ENCODE measurements at places on chromosomes 5 and 9.

DNA sequence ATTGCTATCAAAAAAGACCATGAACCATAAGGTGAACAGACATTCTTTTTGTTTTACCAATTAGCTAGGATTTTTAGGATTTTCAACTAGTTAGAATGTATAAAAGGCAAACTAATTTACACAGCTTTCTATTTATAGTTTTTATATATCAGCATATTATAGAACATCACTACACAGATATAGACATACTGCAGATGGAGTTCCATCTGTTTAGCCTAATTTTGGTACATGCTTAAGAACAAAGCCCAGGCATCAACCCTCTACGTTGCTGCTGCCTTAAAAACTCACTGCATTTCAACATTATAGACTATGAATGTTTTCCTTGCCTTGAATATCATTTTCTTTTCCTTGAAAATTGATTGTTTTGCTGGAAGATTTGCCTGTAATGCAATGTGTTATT, 2227.5 kb upstream of the C9orf72 start:
- no peak for DNase-seq

GRCh38 chr5:174371600-174372094, 326.1 kb downstream of the NSG2 start:
- DNase-seq = no peak

DNA sequence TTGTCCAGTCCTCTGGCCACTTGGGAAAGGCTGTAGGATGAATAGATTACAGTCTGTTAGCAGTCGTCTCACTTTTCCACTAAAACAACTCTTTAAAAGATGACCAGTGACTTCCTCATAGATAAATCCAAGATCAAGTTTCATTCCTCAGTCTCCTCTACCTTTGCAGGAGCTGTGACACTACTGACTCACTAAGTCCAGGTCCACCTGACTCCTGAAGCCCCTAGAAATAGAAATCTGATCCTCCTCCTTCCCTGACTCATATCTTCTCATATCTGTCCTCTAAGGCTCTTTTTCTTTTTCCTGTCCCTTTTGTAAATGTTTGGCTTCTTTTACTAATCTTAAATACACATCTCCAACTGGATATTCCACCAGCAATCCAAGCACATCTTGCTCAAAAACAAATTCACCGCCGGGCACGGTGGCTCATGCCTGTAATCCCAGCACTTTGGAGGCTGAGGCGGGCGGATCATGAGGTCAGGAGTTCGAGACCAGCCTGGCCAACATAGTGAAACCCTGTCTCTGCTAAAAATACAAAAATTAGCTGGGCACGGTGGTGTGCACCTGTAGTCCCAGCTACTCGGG, 2.6 kb downstream of the CCDC125 start:
- no peak for DNase-seq

GRCh38 chr5:135724617-135725016, 109.8 kb upstream of the SLC25A48 start:
- DNase-seq = no peak

GRCh38 chr5:59238126-59238902, 655.2 kb downstream of the PDE4D start:
- no peak for DNase-seq

DNA sequence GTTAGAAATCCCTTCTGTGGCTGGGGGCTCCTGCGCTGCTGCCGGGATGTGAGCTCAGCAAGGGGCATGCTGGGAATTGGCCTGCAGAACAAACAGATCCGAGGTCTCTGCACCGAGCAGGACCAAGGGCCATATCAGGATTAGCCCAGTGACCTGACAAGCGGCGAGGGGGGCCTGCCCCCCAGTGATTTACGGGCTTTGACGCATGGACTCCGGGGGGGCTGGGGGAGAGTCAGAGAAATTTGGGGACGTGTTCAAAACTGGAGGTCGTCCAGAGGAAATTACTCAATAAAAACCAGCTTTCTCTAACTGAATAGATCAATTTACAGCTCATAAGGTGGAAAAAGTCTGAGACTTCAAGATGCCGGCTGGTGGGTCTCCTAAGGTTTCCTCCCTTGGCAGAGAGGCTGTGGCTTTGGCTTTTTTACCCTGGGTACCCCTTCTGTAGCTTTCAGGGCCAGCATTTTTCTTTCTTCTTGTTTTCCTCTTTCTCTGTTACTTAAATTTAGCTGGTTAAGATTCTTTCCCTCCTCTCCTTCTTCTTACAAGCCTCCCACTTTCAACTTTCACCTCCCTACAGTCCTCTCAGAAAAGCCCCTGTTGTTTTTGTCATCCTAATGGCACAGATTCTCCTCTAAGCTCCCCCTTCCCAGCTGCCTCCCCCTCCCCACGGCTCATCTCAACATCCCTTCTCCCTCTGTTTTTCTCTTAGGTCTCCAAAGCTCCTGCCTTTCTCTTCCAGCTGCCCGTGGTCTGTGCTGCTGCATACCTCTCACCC, 551.0 kb downstream of the CCDC171 start:
- no peak for DNase-seq

DNA sequence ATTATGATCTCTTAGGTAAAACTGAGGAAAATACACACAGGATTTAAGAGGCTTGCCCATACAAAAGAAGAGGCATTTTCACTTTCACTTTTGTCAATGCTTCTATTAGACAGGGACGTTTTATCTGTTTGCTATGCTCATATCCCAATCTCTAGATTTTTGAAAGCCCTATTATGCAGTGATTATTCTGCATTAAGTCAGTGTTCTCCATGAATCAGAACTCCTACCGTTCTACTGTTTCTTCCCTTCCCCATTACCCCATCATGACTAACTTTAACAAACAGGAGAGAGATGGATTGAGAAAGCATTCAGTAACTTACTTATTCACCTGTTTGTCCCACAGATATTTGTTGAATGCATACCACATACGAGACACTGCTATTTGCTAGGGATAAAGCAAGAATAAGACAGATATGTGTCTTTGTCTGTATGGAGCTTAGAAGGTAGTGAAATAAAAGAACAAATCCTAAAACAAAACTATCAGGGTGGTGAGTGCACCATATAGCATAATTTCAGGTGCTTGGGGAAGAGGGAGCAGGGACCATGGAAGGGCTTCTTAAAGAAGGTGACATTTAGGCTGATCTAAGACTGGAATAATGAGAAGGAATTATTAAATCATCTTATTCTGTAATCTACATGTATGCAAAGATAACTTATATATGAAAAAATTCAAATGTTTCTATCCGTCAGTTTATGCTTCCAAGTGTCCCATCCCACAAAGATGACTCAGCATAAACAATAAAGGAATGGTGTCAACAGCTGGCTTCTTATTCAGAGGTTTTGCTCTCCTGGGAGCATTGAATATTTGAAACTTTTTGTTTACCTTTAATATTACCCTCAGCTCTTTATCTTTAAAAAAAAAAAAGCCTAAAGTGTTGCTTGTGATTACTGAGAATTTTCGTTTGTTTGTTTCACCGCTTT, 328.1 kb downstream of the HINT1 start:
- DNase-seq = no peak

DNA sequence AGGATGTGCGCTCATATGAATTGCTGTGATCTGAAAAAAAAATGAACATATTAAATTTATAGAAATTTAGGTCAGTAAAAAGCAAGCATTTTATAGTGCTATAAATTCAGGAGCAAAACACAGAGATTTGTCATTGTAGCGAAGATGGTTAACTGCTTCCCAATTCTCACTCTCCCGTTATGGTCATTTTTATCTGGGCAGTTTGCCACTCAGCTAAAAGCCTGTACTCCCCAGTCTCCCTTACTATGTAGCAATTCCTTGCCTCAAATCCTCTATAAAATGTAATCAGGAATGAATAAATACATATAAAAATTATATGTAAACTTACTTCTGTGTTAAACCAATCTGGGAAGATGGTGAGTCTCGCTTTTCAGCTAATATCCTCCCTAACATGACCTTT, 471.5 kb downstream of the HINT1 start:
- DNase-seq = no peak

GRCh38 chr9:72701510-72701909, 180.1 kb downstream of the TMC1 start:
- no peak for DNase-seq

DNA sequence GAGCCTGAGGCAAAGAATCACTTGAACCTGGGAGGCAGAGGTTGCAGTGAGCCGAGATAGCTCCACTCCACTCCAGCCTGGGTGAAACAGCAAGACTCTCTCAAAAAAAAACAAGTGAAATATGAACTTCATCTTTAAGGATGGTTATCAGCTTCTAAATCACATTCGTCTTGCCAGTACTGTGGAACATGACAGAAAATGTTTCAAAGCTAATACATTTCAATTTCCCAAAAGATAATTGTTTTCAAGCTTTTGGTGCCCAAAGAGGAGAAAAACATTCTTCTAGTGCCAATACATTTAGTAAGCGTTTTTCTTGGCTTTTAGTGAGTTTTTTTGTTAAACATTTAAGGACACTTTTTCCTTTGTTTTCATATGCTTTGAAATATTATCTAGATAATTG, 4.4 kb upstream of the IFT74 start:
- no peak for DNase-seq

GRCh38 chr5:24623031-24623430, 21.7 kb downstream of the CDH10 start:
- DNase-seq = no peak

DNA sequence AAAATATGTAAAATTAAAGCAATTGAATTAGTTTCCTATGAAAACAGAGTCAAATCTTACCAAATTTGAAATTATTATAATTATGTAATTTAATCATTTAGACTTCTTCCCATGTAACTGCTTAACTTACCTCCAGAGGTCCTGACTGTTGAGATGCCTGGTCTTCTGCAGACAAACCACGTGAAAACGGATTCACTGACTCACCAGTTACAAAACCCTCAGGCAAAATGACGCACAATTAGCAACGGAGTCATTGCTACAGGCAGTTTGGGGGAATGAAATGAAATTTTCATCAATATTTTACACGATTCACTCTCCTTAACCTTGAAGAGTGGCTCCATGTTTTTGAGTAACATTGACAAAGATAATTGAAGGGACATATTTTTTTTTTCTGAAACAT, 460.8 kb downstream of the MTRR start:
- no peak for DNase-seq

DNA sequence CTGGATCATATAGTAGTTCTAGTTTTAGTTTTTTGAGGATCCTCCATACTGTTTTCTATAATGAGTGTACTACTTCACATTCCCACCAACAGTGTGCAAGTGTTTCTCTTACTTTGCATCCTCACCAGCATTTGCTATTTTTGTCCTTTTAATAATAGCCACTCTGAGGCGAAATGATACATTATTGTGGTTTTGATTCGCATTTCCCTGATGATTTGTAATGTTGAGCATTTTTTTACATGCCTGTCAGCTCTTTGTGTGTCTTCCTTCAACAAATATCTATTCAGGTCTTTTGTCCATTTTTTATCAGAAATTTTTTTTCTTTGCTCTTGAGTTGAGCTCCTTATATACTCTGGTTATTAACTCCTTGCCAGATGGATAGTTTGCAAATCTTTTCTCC, 114.0 kb downstream of the ADAMTSL1 start:
- DNase-seq = no peak

DNA sequence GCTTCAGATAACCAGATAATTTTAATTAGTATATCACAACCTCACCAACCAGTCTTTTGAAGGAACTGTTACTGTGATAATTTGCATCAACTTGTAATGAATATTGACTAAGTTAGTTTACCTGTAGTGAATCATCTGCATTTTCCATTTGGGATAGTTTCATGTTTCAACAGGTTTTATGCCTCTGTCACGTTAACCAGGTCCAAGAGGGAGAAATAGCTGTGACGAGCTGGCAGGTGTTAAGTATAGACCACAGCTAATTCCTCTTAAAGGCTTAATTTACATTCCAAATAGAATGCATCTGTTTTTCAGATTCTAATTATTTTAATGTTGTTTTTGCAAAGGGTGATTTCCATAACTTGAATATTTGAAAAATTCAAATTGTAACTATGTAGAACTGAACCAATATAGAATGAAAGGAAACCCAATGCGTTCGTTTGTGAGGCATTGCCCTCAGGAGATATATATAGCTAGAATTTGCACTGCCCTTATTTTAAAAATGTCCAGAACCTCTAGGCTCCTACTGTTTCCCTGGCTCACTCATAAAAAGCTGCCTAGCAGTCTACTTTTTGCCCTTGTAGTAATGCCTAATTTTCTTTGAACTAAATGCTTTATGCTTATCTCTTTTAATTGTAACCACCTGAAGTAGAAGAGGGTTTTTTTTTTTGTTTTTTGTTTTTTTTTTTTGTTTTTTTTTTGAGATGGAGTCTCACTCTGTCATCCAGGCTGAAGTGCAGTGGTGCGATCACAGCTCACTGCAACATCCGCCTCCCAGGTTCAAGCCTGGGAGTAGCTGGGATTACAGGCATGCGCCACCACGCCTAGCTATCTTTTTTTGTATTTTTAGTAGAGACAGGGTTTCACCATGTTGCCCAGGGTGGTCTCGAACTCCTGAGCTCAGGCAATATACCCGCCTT, 270.5 kb downstream of the SMARCA2 start:
- DNase-seq = no peak

- DNase-seq = no peak
Observed at GRCh38 chr9:34653151-34654072, 1.4 kb downstream of the IL11RA start.

GRCh38 chr9:113454914-113455761, 8.4 kb upstream of the RGS3 start:
- DNase-seq = no peak

GRCh38 chr5:180135128-180135955, 63.8 kb upstream of the RNF130 start:
- no peak for DNase-seq

- no peak for DNase-seq
Observed at GRCh38 chr9:111897601-111898137, 1.1 kb downstream of the UGCG start.

- DNase-seq = no peak
Observed at GRCh38 chr5:108212775-108213346, 169.0 kb downstream of the FBXL17 start.

GRCh38 chr5:2298781-2299180, 416.1 kb upstream of the IRX4 start:
- DNase-seq = no peak

- no peak for DNase-seq
Observed at GRCh38 chr9:92564504-92564903, 28.7 kb upstream of the ECM2 start.

GRCh38 chr5:165157219-165157618, 1651.8 kb downstream of the MAT2B start:
- no peak for DNase-seq

- no peak for DNase-seq
Observed at GRCh38 chr5:82329393-82329792, 51.2 kb upstream of the RPS23 start.

- DNase-seq = no peak
Observed at GRCh38 chr5:60445921-60446320, 254.0 kb downstream of the DEPDC1B start.

DNA sequence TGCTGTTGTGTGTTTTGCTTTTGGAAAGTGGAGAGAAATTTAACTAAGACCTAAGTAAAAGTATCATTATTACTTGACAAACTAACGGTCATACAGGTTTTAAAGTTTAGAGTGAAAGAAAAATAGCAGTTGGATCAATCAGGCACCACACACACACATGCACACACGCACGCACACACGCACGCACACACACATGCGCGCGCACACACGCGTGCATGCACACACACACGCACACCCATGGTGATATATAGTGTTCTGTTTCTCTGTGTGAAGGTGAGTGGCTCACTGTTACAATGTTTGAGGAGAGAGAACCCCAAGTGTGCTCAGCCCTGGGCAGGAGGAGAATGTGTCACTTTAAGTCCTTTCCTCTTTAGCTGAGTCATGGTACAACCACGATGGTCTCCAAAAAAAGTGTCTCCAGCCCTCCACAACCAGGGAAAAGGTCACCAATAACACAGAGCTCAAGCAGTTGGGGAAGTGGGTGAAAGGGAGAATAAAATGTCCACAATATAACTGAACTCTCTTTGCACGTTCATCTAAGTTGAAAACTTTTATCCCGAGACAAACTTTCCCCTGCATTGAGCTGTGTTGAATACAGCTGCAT, 3.2 kb downstream of the ZNF366 start:
- DNase-seq = no peak
